ENCODE measurements at places on chromosomes 6 and 20. TPM values are rescaled to one million over a fixed set of nuclear protein-coding genes. Genes with fewer than 3 reads are reported as not detected.

FOXQ1 gene
- total RNA-seq: not detected

HIVEP2 gene
- total RNA-seq: 24.3 TPM

RNF144B gene
- total RNA-seq: 5.7 TPM

- DNase-seq: no peak
These were observed 33.5 kb upstream of the VSTM2L start for GRCh38 chr20:37869334-37869861.

DNA sequence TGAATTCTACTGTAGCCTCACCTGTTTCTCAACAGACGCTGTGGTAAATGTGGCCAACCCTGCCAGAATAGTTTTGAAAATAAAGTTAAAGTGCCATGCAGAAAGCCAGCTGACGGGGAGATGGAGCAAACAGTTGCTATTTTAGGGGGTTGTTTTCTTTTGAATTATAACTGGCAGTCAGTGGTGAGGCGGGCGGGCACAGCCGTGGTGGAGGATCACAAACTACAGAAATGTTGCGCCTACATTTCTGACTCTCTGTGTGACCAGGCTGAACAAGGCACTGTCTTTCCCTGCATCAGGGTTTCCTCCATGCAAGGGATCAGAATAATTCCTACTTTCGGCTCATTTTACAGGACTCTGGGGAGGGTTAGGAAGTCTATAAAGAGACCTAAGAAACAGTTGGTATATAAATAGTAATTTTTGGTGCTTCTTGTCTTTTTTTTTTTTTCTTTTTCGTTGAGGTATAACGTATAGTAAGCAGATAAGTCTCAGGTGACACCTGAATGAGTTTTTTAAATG, 17.2 kb downstream of the CHMP4B start:
- DNase-seq: no peak

DNA sequence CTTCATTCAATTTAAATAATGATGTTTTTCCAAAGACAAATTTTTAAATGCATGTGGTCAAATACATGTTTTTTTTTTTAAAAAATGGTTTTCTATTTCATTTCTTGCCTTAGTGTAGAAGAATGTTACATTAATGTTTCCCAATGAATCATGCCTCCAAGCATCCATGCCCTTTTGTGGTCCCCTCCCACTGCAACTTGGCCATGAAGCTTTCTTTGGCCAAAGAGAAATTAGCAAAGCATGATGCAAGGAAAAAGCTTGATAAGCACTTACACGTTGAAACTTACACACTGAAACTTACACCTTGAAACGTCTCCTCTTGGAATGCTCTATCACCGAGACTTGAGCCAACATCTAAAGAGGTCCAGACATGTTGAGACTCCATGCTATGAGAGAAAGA, 93.0 kb upstream of the ELOVL5 start:
- no peak for DNase-seq

- no peak for DNase-seq
These were observed 27.3 kb upstream of the GABRR1 start for GRCh38 chr6:89244241-89244985.

GRCh38 chr6:47428288-47428687, 49.3 kb upstream of the CD2AP start:
- DNase-seq: no peak

DNA sequence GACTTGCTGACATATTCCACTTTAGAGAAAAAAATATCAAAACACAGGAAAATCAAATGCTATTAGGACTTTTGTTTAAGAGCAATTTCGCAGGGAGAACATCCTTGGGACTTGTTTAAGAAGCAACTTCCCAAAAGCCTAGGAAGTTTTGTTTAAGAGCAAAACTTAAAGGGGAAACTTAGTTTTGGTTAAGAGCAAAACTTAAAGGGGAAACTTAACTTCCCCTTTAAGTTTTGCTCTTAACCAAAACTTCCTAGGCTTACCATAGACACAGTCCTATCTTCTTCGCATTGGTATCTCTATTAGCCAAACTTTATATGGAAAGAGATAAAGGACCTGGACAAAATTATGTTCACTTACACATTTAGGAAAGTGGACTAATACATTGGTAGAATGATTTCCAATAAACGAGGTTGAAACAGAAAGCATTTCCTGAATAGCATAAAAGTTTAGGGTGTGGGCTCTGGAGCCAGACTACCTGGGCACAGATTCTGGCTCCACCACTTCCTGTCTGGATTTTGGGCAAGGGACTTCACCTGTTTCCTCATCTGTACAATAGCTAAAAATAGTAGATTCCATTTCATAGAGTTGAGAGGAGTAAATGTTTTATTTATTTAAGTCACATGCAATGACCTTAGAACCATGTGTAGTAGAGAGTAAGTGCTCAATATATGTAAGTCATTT, 15.7 kb downstream of the PAQR8 start:
- DNase-seq: no peak

GRCh38 chr6:69116658-69117057, 481.6 kb downstream of the ADGRB3 start:
- DNase-seq: no peak

DNA sequence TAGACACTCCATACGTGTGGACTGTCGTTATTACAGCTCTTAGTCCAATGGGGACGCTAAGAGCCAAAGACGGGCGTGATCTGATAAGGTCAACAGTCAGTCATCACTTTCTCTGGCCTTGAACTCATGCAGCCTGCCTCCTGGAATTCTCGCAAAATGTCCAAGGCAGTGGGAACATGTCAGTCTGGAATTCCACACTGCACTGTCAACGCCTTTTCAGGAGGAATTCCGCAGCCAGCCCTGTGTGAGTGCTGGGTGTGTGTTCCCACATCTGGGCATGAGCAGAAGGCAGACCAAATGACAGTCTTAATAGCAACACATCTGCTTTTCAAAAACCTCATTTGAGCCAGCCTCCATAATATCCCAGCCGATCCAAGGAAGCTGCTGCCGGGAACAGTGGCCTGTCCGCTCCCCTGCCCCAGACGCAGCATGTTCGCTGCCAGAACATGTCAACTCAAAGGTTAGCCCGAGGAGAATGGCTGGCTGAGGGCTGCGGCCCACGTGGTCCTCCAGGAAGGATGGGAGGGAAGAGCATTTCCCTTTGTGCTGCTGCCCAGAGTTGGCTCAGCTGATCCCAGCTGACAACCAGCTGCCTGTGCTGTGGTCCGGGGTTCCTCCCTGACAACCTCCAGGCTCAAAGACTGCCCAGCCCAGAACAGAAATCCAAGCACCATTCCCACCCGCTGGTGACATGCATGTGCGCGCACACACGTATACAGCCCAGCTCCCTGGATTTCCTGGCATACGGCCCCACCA, 103.1 kb downstream of the SULF2 start:
- DNase-seq: no peak

DNA sequence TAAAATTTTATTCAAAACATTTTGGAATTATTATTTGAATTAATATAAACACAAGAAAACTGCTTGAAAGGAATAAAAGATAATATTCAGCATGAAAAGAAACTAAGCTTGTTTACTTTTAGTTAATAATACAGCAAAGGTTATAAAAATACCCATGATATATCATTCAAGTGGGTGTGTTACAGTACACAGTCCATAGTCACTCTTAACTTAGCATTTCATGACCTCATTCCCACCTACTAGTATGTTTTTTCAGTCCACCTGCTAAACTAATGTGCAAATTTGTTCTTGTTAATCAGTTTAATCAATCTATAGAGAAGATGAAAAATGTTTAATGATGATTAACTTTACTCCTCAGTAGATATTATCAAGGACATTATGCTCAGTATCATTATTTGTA, 841.4 kb upstream of the EPHA7 start:
- DNase-seq: no peak

All from activated T-helper 2 cell treated with anti-CD3 and anti-CD28 coated beads, Interferon-gamma antibody, Interleukin-2, Interleukin-4, amounts not matched to agents 10 μg/mL and 5 μg/mL and 100 μg/mL, durations not matched to agents 14 hours and 24 hours and 36 hours (primary cell).